ENCODE measurements at places on chromosomes 12 and 14.

GRCh38 chr12:85183855-85184254, 96.2 kb upstream of the ALX1 start:
- no peak for DNase-seq

- DNase-seq, result no peak
Observed at GRCh38 chr12:2633176-2633824, 161.5 kb upstream of the FKBP4 start.

- no peak for DNase-seq
Observed at GRCh38 chr12:88468581-88468980, 111.7 kb downstream of the KITLG start.

DNA sequence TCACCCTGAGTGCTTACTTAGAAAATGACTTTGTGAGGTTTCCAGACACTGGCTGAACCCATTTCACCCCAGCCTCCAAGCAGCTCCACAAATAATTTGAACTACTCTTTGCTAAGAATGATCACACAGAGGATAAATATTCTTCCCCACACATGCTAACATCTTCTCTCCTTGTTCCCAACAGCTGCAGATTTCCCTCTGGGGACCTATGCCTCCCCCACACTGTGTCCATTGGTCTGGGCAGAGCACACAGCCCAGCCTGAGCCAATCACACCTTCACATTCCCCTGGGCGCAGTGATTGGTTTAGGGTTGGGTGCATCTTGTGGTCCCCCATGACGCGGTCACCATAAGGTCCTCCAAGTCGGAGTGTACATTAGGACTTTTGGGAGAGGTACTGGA, 6.9 kb downstream of the SDR9C7 start:
- no peak for DNase-seq

- no peak for DNase-seq
Observed at GRCh38 chr14:98167705-98168104, 1104.3 kb downstream of the BCL11B start.

- peak; percentile 19 for DNase-seq
Observed at GRCh38 chr12:127293507-127294310, 973.3 kb upstream of the TMEM132C start.

DNA sequence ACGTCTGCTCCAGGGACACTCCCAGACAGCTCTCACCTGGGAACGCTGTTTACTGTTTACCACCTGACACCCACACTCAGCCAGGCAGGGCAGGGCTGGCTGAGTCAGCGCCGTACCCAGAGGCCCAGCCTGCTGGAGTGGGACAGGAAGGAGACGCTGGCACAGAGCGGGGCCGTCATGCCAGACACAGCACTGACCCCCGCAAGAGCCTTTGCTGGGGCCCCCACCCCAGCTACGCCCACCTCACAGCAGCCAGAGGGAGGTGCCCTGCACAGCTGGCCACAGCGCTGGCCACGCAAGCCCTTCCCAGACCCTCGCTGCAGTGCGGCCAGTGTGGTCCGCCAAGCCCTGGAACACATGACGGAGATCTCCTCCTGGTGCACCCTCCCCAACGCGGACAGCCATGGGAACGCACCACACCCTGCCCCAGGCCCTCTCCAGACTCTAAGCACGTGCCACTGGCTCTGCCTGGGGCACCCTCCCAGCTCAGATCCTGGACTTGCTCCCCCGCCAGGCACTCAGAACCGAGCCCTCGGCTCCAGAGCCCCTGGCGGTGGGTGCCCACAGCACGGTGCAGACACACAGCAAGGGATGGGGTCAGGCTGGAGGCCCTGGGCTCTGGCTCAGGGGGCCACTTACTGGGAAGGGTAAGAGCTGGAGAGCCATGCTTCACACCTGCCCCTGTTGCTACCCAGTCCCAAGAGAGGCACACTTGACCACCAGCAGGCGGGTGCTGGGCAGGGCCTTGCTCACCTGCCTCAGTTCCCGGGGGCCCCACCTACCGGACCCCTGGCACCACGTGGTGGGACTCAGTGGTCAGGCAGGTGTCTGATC, 5.7 kb downstream of the AHNAK2 start:
- no peak for DNase-seq

- DNase-seq, result no peak
Observed at GRCh38 chr14:75064205-75064567, 362 bp upstream of the ACYP1 start.

- peak; percentile 82 for DNase-seq
Observed at GRCh38 chr14:20609215-20610001, 18.2 kb upstream of the RNASE12 start.

DNA sequence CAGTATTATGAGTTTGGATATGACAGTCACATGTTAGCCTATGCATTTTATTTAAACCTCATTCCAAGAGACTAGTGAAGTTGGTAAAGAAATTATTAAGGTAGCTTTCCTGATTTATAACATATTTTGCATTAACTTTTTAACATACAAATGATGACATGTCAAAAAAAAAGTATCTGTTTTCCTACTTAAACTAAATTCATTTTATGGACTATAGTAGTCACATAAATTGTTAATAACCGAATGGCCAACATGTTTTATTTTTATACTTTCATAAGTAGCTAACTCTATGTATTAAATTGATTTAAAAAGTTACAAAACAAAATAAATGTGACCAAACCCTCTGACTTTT, 14.7 kb downstream of the TAOK3 start:
- no peak for DNase-seq

DNA sequence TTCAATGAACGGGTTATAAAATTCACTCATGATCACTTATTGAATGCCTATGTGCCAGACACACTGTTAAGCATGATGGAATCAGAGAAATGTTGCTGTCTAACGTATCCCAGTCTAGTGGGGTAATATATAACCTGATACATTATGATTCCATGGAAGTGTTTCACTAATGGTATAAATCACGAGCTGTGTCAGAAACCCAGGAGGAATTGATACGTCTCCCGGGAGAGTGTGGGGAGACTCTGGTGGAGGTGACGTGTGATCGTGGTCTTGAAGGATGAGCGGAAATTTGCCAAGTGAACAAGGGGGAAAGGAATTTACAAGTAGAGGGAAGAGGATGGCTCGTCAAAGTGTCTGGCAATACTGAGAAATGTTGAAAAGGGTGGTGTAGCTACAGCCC, 26.5 kb downstream of the MANSC1 start:
- peak; percentile 23 for DNase-seq

DNA sequence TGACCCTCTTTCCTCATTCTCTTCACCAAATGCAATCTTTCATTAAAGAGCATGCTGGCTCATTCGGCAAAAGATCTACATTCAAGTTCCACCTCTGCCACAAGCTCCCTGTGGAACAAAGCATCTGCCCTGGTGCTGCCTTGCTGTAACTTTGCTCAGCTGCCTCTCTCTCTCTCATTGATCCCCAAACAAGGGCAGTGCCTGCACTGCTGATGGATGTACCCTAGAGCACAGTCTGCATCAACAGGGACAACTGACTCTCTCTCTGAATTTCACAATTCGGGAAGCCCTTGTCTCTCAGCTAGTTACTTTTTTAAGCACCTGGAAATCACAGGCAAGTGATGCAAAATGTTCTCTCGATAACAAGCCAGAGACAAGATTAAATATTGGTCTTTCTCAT, 174.0 kb upstream of the DIO2 start:
- DNase-seq, result no peak

GRCh38 chr12:31021181-31021580, 52.5 kb upstream of the DDX11 start:
- DNase-seq, result no peak

GRCh38 chr12:109987615-109988014, 8.6 kb downstream of the GIT2 start:
- no peak for DNase-seq

GRCh38 chr12:110599334-110599733, 14.6 kb upstream of the TCTN1 start:
- DNase-seq, result no peak

GRCh38 chr14:34750670-34751069, 36.3 kb upstream of the CFL2 start:
- DNase-seq, result no peak

GRCh38 chr12:130590685-130591084, 125.4 kb downstream of the RIMBP2 start:
- DNase-seq, result no peak

DNA sequence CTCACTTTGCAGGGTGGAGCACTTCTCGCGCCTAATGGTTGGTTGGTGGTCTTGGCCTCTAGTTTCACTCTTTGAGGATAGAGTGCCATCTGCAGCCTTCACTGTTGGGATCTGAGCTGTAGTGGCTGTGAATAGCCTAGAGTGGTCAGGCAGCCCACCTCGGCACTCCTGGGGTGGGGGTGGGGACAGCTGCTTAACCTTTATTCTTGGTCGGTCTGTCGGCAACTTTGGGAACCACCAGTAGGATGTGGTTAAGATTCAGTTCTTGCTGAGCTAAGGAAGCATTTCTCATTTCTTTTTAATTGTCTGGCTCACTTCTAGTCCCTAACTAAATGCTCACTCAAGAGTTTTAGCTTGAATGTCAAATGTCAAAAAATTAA, 21.1 kb downstream of the TMBIM6 start:
- no peak for DNase-seq

DNA sequence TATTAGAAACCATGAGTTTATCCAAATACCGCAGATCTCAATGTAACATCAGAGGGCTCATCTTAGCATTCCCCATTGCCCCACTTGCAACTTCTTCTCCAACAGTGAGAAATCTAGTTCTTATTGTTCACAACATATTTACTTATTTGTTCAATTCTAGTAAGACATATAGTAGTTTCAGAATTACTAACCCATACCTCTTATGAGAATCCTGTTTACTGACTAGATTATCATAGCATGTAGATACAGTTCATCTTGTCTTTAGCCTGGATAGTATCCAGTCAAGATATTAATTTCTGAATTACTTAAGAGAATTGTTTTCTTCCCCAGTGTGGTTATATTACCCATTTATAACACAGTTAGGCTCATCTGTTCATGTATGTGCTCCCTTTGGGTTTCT, 80.6 kb downstream of the NIN start:
- no peak for DNase-seq

DNA sequence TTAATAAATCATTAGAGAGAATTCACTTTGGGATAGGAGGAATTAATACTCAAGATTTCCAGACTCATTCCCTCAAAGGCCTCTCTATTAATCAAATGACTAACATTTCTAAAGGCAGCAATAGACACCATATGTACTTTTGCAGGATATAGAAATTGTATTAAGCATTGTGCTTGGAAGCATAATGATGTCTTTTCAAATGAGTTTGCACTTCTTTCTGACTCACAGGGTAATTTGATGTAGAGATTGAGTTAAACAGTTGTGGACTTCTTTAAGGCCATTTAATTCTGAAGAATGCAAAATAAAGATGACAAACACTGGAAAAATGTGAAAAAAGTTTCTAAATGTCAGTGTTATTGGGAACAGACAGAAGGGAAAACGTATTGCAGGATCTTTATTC, 63.4 kb upstream of the CSRP2 start:
- no peak for DNase-seq

DNA sequence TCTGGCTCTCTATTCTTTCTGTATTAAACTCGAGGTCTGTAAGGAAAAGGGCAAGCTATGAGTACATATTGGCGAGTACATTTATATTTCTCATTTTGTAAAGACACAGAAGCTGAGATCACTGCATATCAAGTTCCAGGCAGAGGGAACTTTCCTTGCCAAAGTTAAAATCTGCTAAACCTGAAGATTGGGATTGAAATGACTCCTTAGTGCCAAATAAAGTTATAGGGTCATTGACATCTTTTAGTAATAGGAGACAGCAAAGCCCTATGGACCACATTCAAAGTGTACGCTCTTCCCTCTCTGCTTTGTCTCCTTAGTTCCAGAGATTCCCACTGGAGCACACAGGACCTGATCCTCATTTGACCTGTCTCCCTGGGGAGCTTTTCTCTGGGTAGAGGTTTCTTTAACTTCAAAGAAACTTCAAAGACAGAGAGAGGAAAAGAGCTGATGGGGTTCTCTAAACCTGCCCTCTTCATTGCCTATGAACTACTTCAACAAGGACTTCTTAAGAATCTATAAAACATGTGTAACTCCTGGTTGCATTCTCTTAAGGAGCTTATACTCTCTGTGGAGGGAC, 42.6 kb upstream of the PTPRR start:
- DNase-seq, result no peak

DNA sequence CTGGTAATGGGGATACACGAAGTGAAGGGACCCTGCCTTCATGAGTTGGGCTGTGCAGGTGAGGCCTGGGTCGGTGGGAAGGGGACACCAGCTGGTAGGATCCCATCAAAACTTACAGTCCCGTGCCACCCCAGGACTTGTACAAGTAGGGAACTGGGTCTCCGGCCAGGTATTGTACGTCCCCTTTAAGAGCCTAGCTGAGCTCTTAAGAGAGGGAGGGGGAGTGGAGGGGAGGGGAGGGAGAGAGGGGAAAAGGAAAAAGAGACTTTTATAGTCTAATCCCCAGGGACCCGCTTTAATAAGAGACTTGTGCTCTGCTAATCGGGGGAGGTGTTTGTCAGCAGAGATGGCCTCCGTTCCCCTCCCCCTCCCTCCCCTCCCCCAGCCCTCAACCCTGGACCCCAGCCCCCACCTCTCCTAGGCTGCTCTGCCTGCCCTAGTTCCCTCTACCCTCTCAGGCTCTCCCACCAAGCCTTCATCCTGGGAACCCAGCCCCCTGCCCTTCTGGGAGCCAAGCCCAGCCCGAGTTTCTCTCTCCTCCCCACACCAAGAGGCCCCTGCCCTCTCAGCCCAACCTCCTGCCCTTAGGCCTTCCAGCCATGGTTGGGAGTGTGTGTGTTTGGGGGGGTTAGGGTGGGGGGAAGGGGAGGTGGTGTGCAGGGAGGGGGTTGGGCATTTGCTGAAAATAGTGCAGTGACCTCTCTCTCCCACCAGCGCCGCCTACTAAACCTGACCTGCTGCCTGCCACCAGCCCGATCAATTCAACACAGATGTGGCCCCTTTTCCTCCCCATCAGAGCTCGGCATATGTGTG, 2.6 kb downstream of the GDF11 start:
- DNase-seq, result peak; percentile 67

DNA sequence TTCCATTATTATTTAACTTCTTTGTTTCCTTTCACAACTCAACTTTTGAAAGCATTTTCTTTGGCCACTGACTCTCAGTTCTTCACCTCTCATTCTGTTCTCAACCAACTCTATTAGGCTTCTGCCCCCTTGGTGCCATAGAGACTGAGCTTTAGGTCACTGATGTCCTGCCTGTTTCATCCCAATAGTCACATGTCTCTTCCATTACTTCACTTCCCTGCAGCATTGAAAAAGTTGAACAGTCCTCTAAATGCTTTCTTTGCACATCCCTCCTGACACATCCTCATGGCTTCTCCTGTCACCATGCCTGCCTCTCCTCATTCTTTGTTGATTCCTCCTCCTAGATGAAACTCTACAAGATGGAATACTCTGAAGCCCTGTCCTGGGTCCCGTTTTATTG, 2.7 kb downstream of the CLEC12A start:
- no peak for DNase-seq
